Foreskin keratinocyte (primary cell): ENCODE measurements at places on chromosomes 2 and 18.
A peak's percentile ranks its signal among the peaks of the same experiment; 100 is the strongest.

DNA sequence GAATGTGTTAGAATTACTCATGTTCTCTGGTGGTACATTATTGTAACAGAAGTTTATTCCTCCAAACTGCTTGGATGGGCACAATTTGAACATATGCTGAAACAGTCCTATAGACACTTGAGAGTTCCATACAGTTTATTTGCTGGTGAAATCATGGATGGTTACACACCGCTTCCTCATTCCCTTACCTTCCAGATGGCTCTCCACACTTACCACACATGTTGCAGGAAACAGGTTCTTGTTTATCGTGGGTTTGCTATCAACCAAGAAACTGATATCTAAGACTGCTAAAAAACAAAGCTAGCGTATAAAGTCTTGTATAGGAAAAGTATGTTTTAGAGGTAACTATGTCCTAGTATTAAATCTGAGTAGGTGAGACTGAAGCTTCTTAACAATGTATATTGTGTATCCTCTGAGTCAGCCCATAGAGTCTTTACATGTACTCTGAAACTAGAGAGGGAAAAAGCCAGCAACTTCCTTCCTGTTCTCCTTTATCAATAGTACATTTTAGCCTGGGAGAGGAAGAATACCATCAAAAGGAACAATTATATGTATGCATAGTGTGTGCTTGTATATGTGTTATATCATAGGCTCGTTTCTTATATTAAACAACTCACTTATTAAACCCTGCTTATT lies 313.1 kb downstream of the PLCL1 start:
- no peak for DNase-seq

GRCh38 chr2:233075966-233076339 lies 15.8 kb downstream of the INPP5D start:
- no peak for DNase-seq

GRCh38 chr2:148876595-148877402 lies 1.8 kb downstream of the KIF5C start:
- no peak for DNase-seq

GRCh38 chr2:239939736-239940483 lies 85.2 kb downstream of the NDUFA10 start:
- no peak for DNase-seq

- no peak for DNase-seq
These were observed 45.1 kb downstream of the PRELID3A start for GRCh38 chr18:12452784-12453183.

GRCh38 chr2:129757915-129758783 lies 221.3 kb upstream of the RAB6C start:
- DNase-seq, result no peak

DNA sequence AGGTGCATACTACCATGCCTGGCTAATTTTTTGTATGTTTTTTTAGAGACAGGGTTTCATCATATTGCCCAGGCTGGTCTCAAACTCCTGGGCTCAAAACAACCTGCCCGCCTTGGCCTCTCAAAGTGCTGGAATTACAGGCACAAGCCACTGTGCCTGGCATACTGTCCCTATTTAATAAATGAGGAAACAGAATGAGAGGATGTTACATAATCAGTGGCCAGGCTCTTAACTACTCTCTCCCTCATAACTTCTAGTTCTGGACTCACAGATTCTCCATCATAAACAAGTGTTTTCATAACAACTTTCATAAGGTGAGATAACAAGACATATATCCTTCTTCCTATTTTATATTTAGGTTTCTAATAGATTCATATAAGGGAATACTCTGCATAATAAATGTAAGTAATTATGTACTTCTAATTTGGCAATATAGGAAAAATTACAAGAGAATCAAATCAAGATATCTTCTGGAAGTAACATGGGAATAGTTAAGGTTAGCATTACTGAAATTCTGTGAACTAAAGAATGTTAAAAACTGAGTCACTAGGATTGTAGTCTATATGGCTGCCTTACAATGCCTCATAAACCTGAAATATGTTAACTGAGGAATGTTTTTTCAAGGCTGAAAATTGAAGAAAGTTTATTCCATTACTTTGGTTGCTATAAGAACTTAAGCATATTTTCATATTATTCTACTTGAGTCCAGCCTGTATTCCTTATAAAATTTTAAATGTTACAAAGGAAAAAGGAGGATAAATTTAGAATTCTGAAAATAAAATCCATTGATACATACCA lies 71.3 kb downstream of the SLC25A12 start:
- DNase-seq, result no peak

GRCh38 chr2:23617167-23617810 lies 232.3 kb downstream of the KLHL29 start:
- no peak for DNase-seq

DNA sequence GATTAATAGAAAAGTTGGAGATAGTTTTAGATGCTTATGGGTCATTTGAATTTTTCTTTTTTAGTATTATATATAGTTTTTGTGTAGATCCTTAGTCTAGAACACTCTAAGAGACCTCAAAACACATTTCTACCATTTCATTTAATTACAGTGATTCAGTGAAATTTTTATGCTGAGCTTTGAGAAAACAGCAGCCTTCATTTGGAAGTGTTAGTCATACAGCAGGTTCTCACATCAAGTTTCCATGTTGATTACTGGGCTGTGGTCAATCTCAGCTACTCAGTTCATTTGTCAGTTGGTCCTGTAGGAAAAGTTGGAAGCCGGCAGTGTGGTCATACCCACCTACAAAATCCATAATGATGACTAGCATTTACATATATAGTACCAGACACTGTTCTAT lies 37.9 kb downstream of the MAP3K19 start:
- no peak for DNase-seq

- peak; percentile 34 for DNase-seq
These were observed 69.3 kb downstream of the KCNG2 start for GRCh38 chr18:79866889-79867574.

GRCh38 chr2:192139813-192140212 lies 54.9 kb downstream of the TMEFF2 start:
- DNase-seq, result no peak

- no peak for DNase-seq
These were observed 38.4 kb downstream of the POMC start for GRCh38 chr2:25129901-25130520.

DNA sequence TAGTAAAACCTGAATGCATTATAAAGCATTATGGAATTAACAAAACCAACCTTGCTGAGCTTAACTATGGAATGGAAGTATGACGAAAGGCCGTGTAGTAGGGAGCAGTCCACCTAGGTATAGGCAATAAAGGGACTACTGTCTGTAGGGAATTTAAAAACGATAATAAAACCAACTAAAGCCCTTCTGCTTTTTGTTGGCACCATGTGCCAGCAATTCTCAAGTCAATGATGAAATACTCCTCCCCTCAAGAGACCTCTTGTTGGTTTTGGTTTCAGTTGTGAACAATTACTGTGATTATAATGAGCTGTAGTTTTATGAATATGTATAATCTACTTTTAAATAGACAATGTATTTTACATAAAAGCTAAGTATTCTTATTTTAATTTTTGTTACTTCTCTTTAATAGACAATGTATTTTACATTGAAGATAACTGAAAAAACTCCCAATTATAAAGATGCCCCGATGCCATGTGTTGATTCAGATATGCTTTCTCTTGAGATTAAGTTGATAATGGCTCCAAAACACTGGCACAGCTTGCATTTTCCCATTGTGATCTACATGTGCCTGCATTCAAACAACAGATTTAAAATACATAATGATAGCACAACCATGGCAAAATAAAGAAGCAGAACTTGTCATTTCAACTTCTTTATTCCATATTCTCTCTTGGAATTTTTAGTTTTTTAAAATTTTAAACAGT lies 55.5 kb upstream of the ZDBF2 start:
- DNase-seq, result no peak

- DNase-seq, result no peak
These were observed 291.1 kb downstream of the SLC8A1 start for GRCh38 chr2:40160751-40161218.

- DNase-seq, result peak; percentile 75
These were observed 27.6 kb downstream of the TTR start for GRCh38 chr18:31619291-31619690.

GRCh38 chr2:10931710-10932255 lies 20.0 kb downstream of the KCNF1 start:
- DNase-seq, result no peak

DNA sequence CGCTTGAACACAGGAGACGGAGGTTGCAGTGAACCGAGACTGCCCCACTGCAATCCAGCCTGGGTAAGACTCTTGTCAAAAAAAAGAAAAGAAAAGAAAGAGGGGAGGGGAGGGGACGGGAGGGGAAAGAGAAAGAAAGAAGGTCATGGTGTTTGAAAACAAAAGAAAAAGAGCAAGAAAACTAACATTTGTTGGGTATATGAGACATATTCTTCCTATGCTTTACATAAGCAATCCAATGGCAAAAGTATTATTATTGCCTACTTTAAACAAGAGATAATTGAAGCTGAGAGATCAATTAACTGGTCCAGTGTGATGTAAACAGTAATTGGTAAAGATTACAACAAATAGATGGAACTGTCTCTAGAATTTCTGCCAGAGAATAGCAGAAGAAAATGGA lies 157.3 kb downstream of the ZRANB3 start:
- DNase-seq, result no peak

DNA sequence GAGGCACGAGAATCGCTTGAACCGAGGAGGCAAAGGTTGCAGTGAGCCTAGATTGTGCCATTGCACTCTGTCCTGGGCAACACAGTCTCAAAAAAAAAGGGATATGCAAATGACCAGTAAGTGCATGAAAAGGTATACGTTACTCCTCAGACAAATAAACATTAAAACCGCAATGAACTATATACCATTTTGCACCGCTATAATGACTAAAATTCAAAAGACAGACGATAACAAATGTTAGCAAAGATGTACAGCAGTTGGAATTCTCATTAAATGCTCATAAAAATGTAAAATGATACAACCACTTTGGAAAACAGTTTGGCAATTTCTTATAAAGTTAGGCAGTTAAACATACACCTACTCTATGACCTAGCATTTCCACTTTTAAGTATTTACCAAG lies 67.4 kb upstream of the MSH6 start:
- no peak for DNase-seq

GRCh38 chr2:204012072-204012653 lies 75.6 kb downstream of the ICOS start:
- peak; percentile 48 for DNase-seq

- no peak for DNase-seq
These were observed 342.2 kb downstream of the CMPK2 start for GRCh38 chr2:6523476-6523875.
